ENCODE measurements at places on chromosomes 3 and 15.

- no peak for DNase-seq
Observed at GRCh38 chr15:49831206-49831965, 210.5 kb downstream of the DTWD1 start.

- DNase-seq = no peak
Observed at GRCh38 chr3:62318365-62318751, 55.0 kb downstream of the FEZF2 start.

- DNase-seq = no peak
Observed at GRCh38 chr15:75808563-75808962, 34.7 kb upstream of the UBE2Q2 start.

GRCh38 chr3:13459605-13460340 is 20.3 kb upstream of the HDAC11 start:
- no peak for DNase-seq

GRCh38 chr3:20080956-20081554 is 40.8 kb downstream of the KAT2B start:
- DNase-seq = no peak

GRCh38 chr3:139319428-139320402 is 24.1 kb upstream of the MRPS22 start:
- no peak for DNase-seq

DNA sequence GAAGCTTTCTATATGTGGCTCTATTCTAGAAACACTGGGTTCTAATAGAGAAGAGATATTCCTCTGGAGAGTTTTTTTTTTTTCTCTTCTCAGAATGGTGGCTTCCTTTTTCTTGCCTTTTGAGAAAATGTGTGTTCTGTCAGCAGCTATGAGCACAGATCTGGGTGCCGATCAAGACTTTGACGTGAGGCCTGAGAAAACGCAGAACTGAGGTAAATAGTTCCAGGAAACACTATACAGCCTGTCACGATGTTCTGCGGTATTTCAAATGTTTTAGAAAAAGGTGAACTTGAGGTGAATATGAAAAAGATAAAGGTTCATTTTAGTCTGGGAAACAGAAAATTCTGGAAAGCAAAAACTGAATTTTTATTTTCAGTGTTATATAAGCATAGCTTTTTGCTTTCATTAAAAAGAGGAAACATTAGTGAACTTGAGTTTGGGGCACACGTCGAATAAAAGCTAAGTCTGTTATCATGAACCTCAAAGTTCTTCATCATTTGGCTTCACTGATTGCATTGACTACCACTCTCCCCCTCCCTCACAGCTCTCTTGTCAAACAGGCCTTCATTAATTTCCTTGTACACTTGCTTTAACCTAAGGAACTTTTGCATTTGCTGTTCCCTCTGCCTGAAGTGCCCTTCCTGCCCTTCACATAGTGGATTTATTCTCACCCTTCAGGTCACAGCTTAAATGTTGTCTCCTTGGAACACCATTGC is 265.1 kb downstream of the NFKBIZ start:
- peak; percentile 20 for DNase-seq

DNA sequence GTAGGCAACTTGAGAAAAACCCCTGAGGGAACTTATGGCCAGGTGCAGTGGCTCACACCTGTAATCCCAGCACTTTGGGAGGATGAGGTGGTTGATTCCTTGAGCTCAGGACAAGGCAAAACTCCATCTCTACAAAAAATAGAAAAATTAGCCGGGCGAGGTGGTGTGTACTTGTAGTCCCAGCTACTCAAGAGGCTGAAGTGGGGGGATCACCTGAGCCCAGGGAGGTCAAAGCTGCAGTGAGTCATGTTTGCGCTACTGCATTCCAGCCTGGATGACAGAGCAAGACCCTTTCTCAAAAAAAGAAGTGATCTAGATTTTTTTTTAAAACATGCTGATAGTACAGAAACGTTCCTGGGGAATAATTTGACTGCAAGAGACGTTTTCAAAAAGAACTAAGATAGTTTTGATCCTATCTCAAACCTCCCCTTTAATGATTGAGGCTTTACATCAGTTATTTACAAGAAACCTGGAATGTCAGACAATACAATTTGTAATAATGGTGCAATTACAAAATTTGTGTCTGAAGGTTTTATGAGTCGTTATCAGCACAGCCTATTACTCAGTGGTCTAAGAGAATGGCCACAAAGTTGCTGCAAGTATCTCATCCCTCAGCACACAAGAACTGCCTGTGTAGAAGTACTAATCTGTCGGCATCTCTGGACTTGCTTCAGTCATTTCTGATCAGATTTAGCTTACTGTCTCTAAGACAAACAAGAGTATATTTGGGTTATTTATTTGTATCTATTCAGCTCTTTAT is 32.2 kb upstream of the KLHL25 start:
- DNase-seq = no peak

GRCh38 chr3:51099794-51100535 is 285.1 kb upstream of the MANF start:
- DNase-seq = no peak

DNA sequence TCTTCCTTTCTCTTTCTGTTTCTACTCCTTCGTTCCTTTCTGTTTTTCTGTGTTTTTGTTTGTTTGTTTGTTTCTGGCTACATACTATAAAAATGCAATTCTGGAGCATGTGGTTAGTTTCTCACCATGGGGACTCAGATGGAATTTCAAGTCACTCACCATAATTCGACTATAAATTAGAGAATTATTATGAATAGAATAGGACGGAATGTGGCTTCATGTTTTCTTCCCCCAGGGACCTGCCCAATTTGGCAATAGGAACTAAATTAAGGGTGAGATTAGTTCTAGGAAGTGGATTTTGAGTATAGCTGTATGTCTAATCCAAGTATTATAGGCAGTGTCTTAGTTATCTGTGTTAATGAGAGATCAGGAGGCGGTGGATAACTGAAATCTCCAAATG is 96.9 kb downstream of the THSD4 start:
- DNase-seq = no peak

DNA sequence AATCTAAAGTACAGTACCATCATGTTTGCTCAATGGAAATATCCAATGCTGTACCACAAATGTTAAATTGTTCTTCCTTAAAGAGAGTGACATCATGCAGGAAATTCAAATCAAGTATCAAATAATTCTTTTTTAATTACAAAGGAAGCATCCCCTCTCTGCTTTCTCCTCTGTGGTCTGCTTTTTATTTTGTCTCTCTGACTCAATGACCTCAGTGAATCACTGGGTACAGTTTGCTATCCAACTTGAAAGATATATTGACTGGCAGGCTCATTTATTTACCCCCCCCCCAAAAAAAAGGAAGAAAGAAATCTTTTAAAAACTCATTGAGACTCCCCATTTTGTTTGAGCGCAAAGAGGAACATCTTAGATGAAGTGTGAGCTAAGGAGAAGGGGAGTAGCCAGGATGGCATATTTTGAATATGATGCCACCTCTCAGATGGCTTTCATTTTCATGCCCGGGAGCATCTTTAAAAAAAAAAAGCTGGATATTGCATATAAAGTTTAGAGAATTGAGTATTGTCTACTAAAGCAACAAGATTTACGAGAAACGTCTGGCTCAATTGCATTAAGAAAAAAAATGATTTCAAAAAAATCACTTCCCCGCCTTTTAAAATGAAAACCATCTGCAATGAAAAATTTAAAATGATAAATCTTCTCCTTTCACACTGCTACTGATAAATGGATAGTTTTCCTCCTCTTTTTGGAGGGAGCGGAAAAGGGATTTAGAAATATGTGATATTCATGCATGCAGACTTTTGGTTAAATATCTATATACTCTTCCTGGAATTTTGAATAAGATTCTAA is 307.1 kb upstream of the DPH6 start:
- DNase-seq = no peak

DNA sequence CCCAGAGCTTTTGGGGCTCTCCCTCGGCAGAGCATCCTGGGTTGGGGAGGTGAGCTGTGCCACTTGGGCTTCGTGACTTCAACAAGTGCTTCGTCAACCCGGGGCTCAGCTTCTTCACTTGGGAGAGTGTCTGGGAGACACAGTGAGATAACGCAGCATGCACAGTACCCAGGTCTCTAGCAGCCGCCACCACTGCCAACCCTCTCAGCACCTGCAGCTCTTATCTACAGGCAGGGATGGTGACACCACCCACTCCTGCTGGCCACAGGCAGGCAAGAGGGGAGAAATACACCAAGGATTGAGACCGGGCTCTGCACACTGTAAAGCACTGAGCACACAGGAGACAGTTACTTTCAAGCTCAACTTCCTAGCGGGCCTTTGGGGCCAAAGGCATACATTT is 11.6 kb downstream of the TKT start:
- no peak for DNase-seq

DNA sequence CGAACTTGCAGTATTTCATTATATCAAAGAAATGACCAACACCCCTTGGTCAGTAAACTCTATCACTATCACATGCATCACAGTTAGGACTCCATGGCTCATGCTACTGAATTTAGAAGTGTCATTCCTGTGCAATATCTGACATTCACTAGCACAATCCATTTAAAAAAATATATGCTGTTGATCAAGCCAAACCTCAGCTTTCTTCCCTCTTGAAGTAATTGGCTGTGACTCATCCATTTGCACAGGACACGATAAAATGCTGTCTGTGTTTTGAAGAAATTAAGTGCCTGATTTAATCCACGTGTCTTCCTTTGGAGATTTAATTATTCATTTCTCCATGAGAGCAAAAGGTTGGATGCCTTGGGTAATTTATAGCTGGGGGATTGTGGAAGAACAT is 38.9 kb downstream of the CPNE4 start:
- DNase-seq = no peak

- no peak for DNase-seq
Observed at GRCh38 chr3:32814361-32814760, 3.4 kb upstream of the TRIM71 start.

DNA sequence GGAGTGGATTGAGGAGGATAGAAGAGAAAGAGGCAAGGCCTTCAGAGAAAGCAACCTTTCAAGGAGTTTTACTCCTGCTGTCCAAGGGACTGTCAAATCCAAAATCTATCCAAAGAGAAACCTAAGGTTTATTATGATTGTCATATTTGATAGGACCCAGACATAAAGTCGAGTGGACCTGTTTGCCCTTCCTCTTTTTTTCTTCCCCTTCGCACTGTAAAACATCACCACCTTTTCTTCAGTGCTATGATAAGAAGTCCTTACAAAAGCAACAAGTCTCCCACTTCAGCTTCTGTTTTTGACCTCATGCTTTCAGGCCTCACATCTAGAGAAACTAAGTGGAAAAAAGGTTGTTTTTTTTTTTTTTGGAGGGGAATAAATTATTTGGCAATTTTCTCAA is 73.0 kb downstream of the TRPC1 start:
- no peak for DNase-seq

- no peak for DNase-seq
Observed at GRCh38 chr3:81425198-81425868, 336.1 kb downstream of the GBE1 start.

DNA sequence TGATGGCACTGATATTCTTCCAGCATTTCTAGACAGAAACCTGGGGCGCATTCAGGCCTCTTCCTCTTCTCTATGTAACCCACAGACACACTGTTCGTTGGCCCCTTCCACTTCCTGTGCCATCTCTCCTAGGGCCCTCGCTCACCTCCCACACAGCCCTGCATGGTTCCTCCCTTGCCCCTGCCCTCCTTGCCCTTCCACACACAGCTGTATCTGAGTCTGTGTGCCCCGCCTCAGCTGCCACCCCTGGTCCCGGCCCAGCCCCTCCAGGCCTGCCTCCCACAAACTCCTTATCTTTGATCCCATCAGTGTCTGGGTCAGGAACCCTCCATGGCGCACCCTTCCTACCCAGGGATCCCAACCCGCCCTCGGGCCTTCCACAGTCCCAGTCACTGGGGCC is 37.9 kb downstream of the RAB6B start:
- DNase-seq = no peak

GRCh38 chr3:185960522-185961288 is 22.9 kb upstream of the TRA2B start:
- no peak for DNase-seq

DNA sequence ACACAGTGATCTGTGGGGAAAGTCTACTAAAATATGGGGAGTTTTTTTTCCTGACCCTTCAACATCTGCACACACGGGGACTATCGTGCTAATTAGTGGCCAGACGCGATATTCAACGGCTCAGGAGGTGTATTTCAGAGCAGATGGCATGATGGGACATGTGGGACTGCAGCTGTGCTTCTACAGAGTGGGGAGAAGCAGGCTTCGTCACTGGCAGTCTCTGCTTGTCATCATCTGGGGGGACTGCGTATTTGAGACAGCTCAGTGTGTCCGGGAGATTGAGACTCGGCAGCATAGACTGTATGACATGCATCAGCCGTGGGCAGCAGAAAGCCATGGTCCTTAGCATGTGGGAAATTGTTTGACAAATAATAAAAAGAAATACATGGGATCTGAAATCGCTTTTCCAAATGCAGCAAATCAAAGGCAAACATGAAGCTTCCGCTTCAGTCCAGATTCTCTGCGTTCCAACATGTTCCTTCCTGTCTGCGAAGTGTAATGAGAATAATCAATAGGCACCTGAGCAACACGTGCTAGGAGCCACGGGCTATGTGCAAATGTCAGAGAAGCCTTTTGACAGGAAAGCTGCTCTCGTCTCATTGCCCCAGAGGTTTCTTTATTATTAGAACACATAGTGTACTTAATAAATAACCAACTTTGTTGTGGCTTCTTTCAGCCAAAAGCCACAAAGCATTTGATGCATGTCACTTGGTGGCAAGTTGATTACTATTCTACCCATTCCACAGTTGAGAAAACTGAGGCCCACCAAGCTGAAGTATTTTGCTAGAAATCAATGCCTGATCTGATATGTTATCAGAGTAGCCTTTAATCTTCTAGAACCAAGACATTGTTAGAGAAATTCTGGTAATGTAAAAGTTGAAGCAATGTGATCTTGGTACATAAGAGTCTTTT is 276.3 kb downstream of the RYR3 start:
- DNase-seq = no peak

DNA sequence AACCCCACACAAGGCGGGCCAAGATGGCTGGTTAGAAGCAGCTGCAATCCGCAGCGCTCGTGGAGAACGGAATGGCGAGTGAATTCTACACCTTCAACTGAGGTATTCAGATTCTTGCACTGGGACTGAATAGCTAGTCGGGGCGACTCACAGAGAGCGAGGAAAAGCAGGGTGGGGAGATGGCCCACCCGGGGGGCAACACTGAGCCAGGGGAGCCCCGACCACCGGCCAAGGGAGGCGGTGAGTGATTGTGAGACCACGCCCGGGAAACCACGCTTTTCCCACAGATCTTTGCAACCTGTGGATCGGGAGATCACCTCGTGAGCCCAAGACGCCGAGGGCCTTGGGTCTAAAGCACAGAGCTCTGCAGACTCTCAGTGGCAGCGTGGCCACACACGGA is 28.3 kb downstream of the GNB5 start:
- DNase-seq = no peak

DNA sequence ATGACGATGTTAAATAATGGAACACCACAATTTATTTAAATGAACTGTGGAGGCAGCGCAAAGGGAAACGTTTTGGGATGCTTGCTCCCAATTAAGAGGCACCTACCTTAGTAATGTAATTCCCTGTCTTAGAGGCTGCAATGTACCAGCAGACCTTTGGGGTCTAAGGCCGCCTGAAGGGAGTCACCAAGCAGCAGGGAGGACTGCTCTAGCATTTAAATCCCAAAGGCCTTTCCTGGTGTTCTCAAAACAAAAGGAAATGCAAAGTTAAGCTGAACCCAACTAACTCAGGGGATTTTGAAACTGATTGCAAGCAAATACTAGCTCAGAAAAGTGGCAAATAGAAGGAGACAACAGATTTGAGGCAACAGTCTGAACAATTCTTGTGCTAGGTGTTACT is 510.8 kb downstream of the GABRG3 start:
- DNase-seq = no peak

GRCh38 chr15:62940755-62941361 is 101.7 kb upstream of the TPM1 start:
- no peak for DNase-seq

Measured in activated CD4-positive, alpha-beta T cell treated with anti-CD3 and anti-CD28 coated beads for 1 hour (primary cell).